ENCODE measurements at places on chromosomes 5 and 9. TPM values are rescaled to one million over a fixed set of nuclear protein-coding genes. Genes with fewer than 3 reads are reported as not detected.

Gene CSNK1G3
- total RNA-seq, result 45.3 TPM

Gene TCOF1
- total RNA-seq, result 18.3 TPM

GRCh38 chr5:39411061-39411460, 13.7 kb downstream of the DAB2 start:
- no peak overlapping the region for H3K27ac ChIP-seq
- H3K36me3 ChIP-seq, result peaks cover 13% of the 10 kb centered on the region
- peak; percentile 84 for DNase-seq
- H3K27me3 ChIP-seq, result no peaks in the 10 kb centered on the region
- H3K4me3 ChIP-seq, result no peak overlapping the region

DNA sequence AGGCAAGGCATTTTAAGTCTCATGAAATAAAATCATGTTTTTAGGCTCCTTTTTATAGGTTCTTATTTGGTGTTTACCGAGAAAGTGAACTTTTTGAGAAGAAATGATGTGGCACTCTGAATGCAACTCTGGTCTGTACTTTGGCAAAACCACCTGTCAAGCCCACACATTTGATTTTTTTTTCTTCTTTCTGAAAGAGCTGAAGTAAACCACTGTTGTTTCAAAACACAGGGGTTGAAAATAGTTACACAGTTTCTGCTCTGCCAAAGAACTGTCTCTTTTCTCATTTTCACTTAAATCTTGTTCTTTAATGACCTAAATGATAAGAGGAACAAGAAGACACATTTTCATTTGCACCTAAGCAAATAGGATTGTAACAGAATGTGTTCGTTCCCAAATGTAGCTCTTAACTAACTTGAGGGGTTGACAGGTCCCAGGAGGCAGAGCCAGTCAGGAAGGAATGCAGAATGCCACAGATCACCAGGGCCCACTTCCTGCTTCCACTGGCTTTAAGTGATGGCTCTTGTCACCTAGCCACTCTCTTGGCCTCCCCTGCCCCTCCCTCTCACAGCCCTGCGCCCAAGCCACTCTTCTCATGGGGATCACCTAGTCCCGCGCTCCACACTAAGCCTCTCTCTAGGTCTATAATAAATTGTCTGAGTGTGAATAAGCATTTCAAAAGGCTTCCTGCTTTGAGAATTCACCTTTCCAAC, 47.3 kb downstream of the MED27 start:
- peaks cover 14% of the 10 kb centered on the region for H3K4me1 ChIP-seq
- no peaks in the 10 kb centered on the region for H3K36me3 ChIP-seq
- no peak overlapping the region for H3K4me3 ChIP-seq

Gene NDOR1
- 1.1 TPM for total RNA-seq

GRCh38 chr5:3650320-3650719, 54.7 kb downstream of the IRX1 start:
- no peaks in the 10 kb centered on the region for H3K4me1 ChIP-seq
- no peak overlapping the region for H3K27ac ChIP-seq
- no peak overlapping the region for H3K4me3 ChIP-seq
- H3K27me3 ChIP-seq, result no peaks in the 10 kb centered on the region

DNA sequence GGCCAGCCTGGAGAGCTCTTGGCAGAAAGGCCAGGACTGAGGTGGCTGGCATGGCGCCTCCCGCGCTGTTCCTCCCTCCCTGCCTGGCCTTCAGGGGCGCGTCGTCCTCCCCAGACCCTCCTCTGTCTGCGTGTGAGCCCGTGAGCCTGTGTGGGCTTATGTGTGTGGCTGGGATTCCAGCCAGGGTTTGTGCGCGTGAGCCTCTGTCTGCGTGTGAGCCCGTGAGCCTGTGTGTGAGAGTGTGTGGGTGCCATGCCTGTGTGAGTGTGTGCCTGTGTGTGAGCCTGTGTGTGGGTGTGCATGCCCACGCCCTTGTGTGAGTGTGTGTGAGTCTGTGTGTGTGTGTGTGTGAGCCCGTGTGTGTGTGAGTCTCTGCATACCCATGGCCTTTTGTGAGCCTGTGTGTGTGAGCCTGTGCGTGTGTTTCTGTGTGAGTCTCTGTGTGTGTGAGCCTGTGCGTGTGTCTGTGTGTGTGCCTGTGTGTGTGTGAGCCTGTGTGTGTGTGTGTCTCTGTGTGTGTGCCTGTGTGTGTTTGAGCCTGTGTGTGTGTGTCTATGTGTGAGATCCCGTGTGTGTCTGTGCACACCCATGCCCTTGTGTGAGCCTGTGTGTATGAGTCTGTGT, 13.0 kb downstream of the RXRA start:
- no peak overlapping the region for H3K4me3 ChIP-seq
- peaks cover 5% of the 10 kb centered on the region for H3K36me3 ChIP-seq
- H3K4me1 ChIP-seq, result peaks cover 26% of the 10 kb centered on the region
- H3K27ac ChIP-seq, result no peak overlapping the region

GRCh38 chr9:123631862-123632261, 275.9 kb downstream of the CRB2 start:
- H3K27ac ChIP-seq, result no peak overlapping the region
- DNase-seq, result no peak
- peaks cover 3% of the 10 kb centered on the region for H3K36me3 ChIP-seq
- H3K4me3 ChIP-seq, result no peak overlapping the region
- H3K4me1 ChIP-seq, result no peaks in the 10 kb centered on the region

Gene ANKH
- total RNA-seq, result 5.6 TPM

- H3K4me3 ChIP-seq, result no peak overlapping the region
- H3K27me3 ChIP-seq, result no peaks in the 10 kb centered on the region
- H3K4me1 ChIP-seq, result peaks cover 2% of the 10 kb centered on the region
- H3K36me3 ChIP-seq, result no peaks in the 10 kb centered on the region
Observed at GRCh38 chr9:69054989-69055388, 19.4 kb downstream of the FXN start.

DNA sequence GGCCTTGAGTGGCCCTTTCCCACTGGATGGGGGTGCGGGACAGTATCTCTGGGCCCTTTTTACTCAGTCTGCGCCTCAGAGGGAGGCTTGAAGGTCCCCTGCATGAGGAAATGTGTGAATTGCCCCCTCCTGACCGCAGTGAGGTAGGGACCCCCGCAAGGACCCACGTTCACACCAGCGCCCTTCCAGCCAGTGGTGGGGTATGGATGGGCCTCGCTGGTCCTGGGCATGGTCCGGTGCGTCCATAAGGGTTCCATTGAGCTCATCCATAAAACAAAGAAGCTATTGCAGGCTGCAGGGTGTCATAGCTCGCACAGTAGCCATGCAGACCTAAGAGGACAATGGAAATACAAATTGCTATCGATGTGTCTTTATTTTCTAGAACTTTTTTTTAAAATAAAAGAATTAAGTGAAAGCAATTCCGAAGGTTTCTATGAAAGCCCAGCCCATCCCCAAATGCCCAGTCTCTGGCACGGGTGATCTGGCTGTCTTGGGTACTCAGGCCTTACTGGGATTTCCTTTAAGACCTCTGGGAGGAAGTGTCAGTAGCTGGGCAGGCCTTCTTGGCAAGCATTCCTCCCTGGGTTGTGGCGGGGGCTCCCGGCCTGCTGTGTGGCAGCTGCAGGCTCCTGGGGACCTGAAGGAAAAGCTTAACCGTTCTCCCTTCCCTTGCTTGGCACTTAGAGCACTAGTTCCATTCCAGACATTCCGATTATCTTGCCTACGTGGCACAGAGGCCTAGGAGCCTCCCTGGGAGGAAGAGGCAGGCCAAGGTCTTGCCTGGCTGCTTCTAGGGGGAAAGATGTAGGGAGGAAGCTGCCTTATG, 1.5 kb upstream of the SEMA5A start:
- H3K4me3 ChIP-seq, result peak overlapping the region; percentile 94
- peaks cover 24% of the 10 kb centered on the region for H3K36me3 ChIP-seq
- no peaks in the 10 kb centered on the region for H3K27me3 ChIP-seq
- H3K4me1 ChIP-seq, result peaks cover 2% of the 10 kb centered on the region
- H3K27ac ChIP-seq, result peak overlapping the region; percentile 79

Gene SRD5A1
- total RNA-seq, result 9.7 TPM

GRCh38 chr9:33350310-33350709, 52.1 kb downstream of the AQP7 start:
- peaks cover 17% of the 10 kb centered on the region for H3K36me3 ChIP-seq
- peak; percentile 95 for DNase-seq
- no peak overlapping the region for H3K4me3 ChIP-seq
- peak overlapping the region; percentile 67 for H3K27ac ChIP-seq

DNA sequence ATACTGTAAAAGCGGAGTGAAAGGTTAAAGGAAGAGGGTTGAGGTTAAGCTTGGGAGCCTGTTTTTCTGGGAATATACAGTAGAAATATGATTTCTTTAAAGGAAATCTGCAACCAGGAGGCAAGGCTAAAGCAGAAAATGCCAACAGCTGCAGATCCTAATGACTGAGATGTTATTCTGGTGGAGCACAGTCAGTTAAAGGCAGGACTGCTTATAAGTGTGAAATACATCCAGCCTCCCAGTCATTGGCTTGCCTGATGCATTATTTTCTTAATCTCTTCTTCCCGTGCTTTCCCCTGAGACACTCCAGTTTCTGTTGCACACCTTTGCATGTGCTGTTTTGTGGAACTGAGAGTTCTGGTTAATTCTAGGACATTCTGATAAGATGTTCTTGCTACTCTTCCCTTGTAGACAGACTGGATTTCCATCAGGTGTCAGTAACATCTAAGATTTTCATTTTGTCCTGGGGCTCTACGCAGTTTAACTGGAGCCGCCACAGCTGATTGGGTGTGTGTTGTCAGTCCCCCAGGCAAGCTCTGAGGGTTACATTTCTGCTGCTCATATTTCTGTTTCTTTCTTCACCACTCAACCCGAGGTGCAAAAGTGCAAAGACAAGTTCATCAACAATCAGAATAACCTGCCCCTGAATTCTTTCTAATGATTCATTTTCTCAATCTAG, 44.4 kb downstream of the CAST start:
- no peak for DNase-seq
- H3K4me3 ChIP-seq, result no peak overlapping the region
- no peak overlapping the region for H3K27ac ChIP-seq
- H3K4me1 ChIP-seq, result peaks cover 18% of the 10 kb centered on the region
- H3K36me3 ChIP-seq, result no peaks in the 10 kb centered on the region

GRCh38 chr9:130167927-130168326, 4.3 kb upstream of the NCS1 start:
- no peaks in the 10 kb centered on the region for H3K36me3 ChIP-seq
- H3K4me1 ChIP-seq, result peaks cover 3% of the 10 kb centered on the region
- no peak overlapping the region for H3K4me3 ChIP-seq
- no peaks in the 10 kb centered on the region for H3K27me3 ChIP-seq
- no peak for DNase-seq
- H3K27ac ChIP-seq, result no peak overlapping the region

Gene RETREG1
- total RNA-seq, result not detected

- H3K27ac ChIP-seq, result peak overlapping the region; percentile 38
- H3K36me3 ChIP-seq, result no peaks in the 10 kb centered on the region
- peak; percentile 45 for DNase-seq
Observed at GRCh38 chr9:79610019-79610631, 38.4 kb downstream of the TLE4 start.
